Right ventricle myocardium superior (tissue), 1 donor: ENCODE measurements at places on chromosomes 3 and 15. TPM values are rescaled to one million over a fixed set of nuclear protein-coding genes. Genes with fewer than 3 reads are reported as not detected.

The LSMEM2 gene
- total RNA-seq, result 29.6 TPM

DNA sequence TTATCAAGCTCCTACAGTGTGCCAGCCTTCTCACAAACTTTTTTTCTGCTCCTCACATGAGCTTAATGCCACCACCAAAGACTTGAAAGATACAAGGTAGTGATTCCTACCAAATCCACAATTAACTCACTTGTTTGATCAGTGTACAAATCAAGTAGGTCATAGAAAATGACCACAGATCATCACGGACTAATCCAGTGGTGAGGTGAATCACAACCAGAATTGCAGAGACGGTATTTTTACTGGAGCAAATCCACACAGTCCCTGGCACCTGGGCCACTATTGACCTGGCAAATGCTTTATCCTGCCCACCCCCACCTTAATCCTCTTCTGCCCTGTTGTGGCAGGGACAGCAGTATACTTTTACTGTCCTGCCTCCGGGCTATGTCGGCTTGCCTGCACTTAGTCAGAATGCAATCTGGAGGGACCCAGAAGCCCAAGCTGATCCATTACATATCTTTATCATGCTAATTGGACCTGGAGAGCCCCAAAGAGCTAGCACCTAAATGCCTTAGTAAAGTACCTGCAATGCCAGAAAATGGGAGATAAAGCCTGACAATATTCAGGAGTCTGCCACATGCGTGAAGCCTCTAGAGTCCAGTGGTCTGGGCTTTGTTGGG lies 83.9 kb upstream of the CDV3 start:
- DNase-seq, result no peak

The NLGN1 gene
- total RNA-seq, result 7.8 TPM

DNA sequence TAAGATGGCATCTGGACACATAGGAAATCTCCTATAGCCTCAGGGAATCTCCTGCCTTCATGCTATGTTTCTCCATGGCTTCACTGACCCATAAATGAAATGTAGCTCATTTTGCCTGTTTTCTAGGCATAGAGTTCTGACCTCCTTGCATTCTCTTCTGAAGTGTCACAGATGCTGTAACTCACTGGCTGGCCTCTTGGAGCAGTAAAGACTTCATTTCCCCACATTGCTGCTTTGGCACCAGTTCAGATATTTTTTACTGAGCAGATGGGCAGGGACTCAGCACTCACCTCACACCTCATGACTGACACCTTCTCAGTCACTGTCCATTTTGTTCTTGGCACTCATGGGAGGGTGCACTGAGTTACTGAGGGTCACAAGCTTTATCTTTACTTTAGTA lies 286.7 kb upstream of the TGFBR2 start:
- DNase-seq, result no peak

DNA sequence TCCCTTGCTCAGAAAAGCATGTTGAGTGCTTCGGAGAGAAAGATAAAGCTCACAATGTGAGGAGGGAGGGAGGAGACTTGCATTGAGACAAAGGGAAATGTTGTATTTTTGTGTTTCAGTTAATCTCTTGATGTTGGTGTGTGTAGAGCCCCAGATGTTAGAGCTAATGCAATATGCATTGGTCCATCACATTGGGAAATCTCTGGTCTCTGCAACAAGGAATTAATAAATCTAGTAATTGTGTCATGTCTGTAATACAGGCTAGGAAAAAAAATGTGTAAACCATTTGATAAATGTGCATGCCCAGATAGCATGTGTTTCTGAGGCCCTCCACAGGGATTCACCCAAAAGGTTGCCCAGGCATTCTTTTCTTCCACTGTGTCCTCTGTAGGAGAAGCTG lies 230.4 kb upstream of the KCNH8 start:
- DNase-seq, result no peak
